ENCODE measurements at places on chromosomes 6 and 20.

GRCh38 chr20:41645372-41645771 lies 27.2 kb upstream of the CHD6 start:
- DNase-seq, result no peak

GRCh38 chr20:50872560-50873425 lies 58.4 kb downstream of the ADNP start:
- DNase-seq, result no peak

DNA sequence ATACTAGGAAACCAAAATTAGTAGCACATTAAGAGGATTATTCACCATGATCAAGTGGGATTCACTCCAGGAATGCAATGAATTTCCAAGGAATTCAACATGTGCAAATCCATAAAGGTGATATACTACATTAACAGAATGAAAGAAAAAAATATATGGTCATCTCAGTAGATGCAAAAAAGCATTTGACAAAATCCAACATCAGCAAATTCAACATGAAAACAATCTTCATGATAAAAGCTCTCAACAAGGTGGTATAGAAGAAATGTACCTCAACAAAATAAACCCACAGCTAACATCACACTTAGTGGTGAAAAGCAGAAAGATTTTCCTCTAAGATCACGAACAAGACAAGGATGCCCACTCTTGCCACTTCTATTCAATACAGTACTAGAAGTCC lies 74.4 kb upstream of the PDE10A start:
- DNase-seq, result no peak

- DNase-seq, result no peak
Observed at GRCh38 chr20:44264287-44264686, 17.2 kb downstream of the GDAP1L1 start.

DNA sequence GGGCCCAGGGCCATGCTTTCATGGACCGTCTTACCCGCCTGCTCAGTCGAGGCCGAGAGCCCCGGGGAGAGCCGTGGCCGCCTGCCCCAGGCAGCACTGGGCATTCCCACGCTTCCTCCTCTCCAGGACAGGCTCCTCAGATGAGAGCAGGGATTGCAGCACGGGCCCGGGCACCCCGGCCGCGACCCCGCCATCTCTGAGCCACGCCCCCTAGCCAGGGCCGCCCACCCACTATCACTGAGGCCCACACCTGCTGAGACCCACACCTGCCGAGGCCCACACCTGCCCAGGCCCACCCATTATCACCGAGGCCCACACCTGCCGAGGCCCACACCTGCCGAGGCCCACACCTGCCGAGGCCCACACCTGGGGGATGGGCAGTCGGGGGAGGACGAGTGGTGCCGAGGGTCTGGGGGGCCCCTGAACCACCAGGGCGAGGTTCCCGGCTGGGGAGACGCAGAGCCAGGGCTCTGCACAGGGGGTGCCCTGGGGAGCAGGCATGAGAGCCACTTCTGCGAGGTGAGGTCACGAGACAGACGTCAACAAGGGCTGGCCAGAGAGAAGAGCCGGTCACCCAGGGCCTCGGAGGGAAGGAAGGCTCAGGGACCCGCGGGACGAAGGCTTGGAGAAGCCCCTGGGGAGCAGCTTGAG lies 235.6 kb downstream of the ERMARD start:
- no peak for DNase-seq

GRCh38 chr20:17573463-17573862 lies 3.6 kb downstream of the DSTN start:
- DNase-seq, result no peak

DNA sequence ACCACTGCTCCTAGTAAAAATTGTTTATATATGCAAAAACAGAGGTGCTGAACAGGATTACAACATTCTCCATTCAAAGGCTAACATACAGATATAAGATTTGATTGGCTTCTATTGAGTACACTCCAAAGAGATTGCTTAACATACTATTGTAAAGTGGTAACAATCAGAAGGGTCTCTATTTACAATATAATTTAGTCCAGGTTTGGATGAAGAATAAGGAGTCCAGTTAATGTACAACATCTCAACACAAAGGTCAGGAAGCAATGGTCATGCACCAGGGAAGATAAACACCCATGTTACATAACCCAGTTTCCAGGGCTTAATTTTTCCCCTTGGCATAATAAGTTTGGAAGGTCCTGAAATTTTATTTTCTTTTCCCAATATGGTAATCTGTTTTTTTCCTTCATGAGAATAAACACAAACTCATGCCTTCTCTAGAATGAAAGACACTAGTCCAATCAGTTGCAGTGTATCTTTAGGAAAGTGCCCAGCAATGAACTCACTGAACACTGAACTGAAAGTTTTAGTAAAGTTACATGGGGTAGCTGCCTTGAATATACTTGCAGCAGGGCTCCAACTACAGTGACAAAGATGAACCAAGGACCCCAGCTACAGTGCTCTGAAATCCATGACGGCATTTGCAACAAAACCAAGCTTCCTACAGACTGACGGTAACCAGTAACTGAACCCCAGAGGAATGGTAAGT lies 255.3 kb upstream of the GJE1 start:
- no peak for DNase-seq

DNA sequence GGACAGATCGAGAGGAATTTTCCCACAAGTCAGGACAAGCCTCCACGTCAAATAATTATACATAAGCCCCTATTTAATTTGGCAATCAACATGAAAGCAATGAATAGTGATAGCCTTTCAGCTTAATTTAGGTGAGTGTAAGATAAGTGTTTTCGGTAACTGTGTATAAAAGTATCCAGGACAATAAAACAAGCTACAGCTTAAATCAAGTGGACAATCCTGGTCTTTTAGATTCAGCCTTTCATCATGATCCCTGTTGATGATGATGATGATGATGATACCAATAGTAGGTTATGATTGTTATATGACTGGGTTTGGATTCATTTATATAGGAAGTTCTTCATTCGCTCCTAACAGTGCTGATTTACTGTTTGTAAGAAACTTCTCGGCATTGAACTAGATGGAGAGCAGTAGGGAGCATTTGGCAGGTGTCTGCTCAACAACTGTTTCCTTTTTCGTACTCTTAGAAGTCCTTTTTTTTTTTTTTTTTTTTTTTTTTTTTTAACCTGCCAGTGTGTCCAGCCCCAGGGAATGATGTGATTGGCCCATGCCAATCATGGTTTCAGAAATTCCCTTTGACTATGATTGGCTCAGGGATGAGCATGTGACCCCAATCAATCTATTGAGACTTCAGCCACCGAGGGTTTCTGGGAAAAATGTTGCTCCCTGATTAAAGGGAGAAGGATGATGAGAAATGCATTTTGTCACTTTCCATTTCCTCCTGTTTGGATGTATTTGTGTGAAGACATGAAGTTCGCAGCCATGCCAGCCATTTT lies 11.3 kb upstream of the RNF182 start:
- no peak for DNase-seq

All from activated CD4-positive, alpha-beta T cell treated with anti-CD3 and anti-CD28 coated beads, Interleukin-2, amount 50 U/mL, for 24 hours (primary cell).